A549 treated with Hydrocortisone at 1 μM for 4 hours (cell line): ENCODE measurements at places on chromosomes 2 and 18. TPM values are rescaled to one million over a fixed set of nuclear protein-coding genes. Genes with fewer than 3 reads are reported as not detected.

Gene KIF1A
- 0.74 to 1.4 TPM (median 0.84 TPM) in 5 replicates for total RNA-seq

Gene SERTAD2
- total RNA-seq = 7.8 to 12.7 TPM (median 9.6 TPM) in 5 replicates

Gene TMEM198
- 0.70 to 1.3 TPM (median 1.0 TPM) in 5 replicates for total RNA-seq

Gene GDF7
- total RNA-seq = 0.07 to 0.13 TPM (median 0.09 TPM) in 5 replicates

Gene AGXT
- not detected in 5 replicates for total RNA-seq

Gene MATN3
- 11.9 to 19.5 TPM (median 17.0 TPM) in 5 replicates for total RNA-seq

Gene ZNF519
- 1.0 to 2.1 TPM (median 1.1 TPM) in 5 replicates for total RNA-seq

Gene SERPINB10
- total RNA-seq = not detected in 5 replicates

Gene CDK5R2
- 4.4 to 6.8 TPM (median 6.5 TPM) in 5 replicates for total RNA-seq
